ENCODE measurements at places on chromosomes 16 and 17. TPM values are rescaled to one million over a fixed set of nuclear protein-coding genes. Genes with fewer than 3 reads are reported as not detected.
A peak's percentile ranks its signal among the peaks of the same experiment; 100 is the strongest.

PRSS53 gene
- 10.8 TPM for total RNA-seq

CCDC78 gene
- 11.2 TPM for total RNA-seq

TRPV2 gene
- 58.6 TPM for total RNA-seq

GRCh38 chr17:1043601-1044251 lies 46.8 kb downstream of the TIMM22 start:
- no peak for DNase-seq

DNA sequence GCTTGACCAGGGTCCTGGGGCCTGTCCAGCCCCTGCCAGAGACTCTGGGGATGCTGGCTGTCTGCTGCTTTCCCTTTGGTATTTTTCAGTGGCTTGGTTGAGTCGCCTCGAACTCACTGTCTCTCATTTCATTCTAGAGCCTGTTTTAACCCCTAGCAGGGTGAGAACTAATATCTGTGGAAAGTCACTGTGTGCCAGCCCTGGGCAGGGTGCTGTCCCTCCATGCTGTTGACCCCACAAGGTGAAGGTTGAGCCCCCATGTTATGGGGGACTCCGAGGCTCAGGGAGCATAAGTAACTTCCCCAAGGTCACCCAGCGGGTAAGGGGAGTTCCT lies 33.0 kb downstream of the DCAKD start:
- peak; percentile 22 for DNase-seq

- no peak for DNase-seq
Observed at GRCh38 chr17:27802033-27802432, 1.7 kb upstream of the NOS2 start.

GRCh38 chr16:53224951-53225533 lies 170.3 kb downstream of the CHD9 start:
- no peak for DNase-seq

DNA sequence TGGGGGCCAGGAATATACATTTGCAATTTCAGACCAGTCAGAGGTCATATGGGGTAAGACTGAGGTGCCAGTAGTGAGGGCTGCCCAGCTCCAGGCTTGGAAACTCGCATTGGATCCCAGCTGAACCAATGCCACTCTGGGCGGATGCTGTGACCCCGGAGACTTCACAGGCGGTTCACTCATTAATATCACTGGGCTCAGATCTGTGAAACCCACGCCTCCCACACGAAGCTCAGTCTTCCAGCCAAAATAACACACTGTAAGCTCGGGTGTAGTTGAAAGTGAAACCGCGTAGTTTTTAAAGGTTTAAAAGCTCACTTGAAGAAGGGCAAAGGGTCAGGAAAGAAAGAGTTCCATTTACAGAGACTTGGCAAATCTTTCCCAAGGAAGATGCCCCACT lies 254.8 kb downstream of the FOXL1 start:
- DNase-seq = no peak

Measured in B cell (primary cell).